ENCODE measurements at places on chromosomes 12 and 14.

- no peak for DNase-seq
These were observed 163.4 kb upstream of the DDHD1 start for GRCh38 chr14:53316504-53316903.

- no peak for DNase-seq
These were observed 107.0 kb downstream of the PAPLN start for GRCh38 chr14:73344319-73344718.

GRCh38 chr12:6779708-6780432 lies 7.5 kb downstream of the LAG3 start:
- no peak for DNase-seq

DNA sequence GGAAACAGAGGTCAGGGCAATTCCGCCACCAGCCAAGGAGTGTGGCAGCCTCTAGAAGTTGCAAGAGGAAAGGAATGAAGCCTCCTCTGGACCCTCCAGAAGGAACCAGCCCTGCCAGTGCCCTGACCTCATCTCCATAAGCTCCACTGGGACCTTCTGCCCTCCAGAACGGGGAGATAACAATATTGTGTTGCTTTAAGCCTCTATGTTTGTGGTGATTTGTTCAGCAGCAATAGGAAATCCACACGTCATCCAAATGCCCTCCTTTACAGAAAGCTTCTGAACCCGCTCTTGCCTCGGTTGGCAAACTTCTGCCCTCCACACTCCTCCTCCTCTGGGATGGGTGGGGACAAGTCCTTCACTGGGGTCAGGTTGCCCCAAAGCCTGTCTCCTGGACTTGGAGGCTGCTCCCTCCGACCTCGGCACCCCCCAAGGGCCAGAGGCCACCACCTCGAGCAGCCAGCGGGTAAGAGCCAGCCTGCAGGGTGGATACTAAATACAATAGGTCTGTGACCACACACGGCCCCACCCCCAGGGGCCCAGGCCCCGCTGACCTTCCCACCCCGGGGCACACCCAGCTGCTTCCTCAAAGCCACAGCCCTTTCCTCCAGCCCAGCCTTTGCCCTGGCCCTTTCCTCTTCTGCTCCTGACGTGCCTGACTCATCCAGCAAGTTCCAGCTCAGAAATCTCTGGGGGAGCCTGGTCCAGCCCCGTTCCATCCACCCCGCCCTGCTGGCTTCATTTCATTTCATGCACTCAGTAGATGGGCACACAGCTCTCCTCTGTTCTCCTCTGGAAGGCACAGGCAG lies 58.7 kb upstream of the NCOR2 start:
- no peak for DNase-seq

- DNase-seq = no peak
These were observed 272.1 kb downstream of the CEP128 start for GRCh38 chr14:80669426-80669825.

Data from stimulated activated CD8-positive, alpha-beta memory T cell treated with anti-CD3 and anti-CD28 coated beads, Interleukin-12 subunit alpha, Interleukin-12 subunit beta, amount 100 ng/mL, for 4 hours (primary cell).